ENCODE measurements at places on chromosomes 3 and 15.

DNA sequence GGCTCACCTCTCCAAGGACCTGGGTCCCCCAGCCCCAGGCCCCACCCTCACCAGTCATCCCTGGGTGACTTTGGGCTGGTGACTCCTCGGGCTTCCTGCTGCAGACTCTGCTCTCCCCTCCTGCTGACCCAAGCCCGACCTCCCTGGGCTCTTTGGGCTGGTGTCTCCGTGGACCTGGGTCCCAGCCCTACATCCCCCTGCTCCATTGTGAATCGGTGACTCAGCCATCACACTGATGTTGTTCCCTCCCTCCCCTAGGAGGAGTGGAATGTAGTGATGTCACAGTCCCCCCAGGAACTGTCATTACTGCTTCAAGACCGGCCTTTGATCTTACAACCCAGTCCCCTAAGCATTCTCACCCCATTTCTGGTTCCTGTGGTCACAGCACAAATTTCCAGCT, 83.7 kb downstream of the ADAMTS7 start:
- no peak for DNase-seq

DNA sequence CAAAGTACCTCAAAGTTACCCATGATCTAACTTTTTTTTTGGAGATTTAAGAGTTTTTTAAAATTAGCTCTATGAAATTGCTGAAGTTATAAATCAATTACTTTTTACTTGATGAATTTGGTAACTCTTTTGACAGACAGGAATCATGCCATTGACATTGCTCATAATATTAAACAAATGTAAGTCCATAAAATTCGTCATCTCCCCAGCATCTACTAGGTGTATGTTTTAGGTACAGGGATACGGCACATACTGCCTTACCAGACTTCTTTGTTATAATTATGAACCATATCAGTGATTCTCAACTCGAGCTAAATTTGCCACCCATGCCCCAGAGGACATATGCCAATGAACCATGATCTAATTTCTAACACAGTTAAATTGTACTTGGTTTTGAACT, 247.5 kb upstream of the TGFBR2 start:
- DNase-seq: no peak

GRCh38 chr15:62561059-62561519, 396.0 kb upstream of the C2CD4B start:
- no peak for DNase-seq

DNA sequence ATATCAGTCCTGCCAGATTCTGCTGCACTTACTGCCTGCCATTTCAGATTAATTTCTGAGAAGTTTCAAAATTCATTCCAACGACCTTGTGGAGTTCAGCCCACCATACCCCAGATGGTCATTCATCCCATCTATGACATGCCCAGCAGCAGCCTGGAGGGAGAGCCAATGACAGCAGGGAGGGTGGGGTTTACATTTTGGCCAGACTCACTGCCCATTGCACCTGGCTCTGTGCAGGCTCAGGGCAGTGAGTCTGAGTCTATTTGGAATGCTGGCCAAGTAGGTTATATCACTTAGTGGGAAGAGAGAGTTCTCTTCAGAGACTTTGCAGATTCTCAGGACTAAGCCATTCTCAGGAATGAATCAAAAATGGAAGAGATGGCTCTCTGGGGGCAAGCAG, 21.5 kb downstream of the SRPRB start:
- DNase-seq: no peak

DNA sequence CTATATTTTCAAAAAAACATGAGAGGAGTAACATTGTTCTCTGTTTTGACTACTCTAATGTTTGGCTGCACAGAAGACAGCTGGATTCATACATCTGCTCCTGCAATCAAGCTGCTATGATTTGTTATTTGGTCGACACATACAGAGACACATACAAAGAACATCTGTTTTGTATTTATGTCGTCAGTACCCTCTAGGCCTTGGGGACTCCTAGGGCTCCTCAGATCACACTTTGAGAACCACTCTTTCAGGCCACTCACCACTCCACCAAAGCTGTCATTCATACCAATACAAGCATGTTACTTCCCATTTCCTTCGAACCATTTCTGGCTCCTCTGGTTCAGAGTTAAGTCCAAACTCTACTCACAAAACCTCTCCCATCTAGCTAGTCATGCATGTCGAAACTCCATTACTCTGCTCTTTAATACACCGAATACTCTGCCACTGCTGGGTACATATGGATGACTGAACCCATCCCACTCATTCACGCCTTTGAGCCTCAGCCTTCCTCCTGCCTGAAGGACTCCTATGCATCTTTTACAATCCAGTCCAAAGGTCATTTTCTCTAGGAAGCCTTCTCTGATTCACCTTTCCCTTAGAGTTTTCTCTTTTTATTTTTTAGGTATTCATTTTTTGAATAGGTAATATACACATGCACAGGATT, 102.9 kb upstream of the ARHGEF3 start:
- no peak for DNase-seq

- no peak for DNase-seq
Measured at GRCh38 chr3:49024449-49024848, 2.5 kb downstream of the NDUFAF3 start.

- no peak for DNase-seq
Measured at GRCh38 chr3:25355998-25356397, 72.1 kb upstream of the RARB start.

DNA sequence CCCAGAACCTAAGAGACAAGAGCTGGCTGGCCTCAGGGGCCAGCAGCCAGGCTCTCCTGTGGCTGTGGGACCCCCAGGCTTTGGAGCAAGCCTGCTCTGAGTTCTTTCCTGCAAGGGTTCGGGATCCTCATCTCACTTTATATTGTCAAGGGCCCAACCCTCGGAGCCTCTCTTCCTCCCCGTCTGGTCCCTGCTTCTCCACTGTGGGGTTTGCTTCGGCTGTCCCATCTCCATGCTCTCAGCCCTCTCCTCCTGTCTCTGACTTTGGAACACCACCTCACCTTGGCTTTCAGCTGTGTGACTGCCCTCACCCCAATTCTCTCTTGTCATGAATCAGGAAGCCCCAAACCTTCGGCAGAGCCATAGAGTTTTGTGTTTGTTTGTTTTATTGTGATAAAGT, 30.0 kb downstream of the MRAS start:
- DNase-seq: no peak

DNA sequence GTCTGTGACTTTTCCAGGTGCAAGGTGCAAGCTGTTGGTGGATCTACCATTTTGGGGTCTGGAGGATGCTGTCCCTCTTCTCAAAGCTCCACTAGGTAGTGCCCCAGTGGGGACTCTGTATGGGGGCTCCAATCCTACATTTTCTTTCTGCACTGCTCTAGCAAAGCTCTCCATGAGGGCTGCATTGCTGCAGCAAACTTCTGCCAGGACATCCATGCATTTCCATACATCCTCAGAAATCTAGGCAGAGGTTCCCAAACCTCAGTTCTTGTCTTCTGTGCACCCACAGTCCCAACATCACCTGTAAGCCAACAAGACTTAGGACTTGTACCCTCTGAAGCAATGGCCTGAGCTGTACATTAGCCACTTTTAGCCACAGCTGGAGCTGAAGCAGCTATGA, 694.5 kb upstream of the BCHE start:
- no peak for DNase-seq

DNA sequence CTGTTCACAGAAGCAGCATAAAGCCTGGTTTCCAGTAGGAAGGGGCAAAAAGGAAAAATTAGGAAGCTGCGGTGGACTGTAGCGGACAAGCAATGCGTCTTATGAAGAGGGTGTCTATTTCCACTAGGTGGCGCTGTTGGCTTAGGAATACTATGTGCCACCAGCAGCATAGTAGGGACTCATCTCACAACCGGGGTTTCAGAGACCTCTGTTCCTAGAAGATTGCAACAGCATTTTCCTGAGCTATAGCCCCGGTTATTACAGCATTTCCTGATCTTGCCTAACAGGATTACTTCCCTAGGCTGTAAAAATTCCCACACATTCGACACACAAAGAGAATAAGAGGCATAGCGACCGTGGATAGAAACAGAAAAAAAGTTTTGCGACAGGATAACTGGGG, 683.0 kb downstream of the TBL1XR1 start:
- no peak for DNase-seq

DNA sequence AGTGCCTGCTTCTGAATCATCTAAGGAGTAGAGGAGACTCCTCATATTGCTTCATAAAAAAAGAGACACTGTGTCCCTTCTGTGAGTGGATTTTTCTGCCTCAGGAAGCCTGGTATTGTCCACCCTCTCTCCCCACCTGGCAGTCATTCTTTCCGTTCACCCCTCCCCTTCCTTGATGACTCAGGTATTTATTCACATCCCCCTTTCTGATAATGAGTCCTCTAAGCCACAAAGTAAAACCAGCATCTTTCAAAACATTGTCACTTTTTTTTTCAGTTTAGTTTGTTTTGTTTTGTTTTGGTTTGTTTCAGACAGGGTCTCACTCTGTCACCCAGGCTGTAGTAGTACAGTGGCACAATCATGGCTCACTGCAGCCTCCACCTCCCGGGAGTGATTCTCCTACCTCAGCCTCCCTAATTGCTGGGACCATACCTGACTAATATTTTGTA, 65.2 kb upstream of the UBE2E1 start:
- DNase-seq: no peak

GRCh38 chr15:82890338-82890994, 62.1 kb downstream of the HOMER2 start:
- DNase-seq: no peak

DNA sequence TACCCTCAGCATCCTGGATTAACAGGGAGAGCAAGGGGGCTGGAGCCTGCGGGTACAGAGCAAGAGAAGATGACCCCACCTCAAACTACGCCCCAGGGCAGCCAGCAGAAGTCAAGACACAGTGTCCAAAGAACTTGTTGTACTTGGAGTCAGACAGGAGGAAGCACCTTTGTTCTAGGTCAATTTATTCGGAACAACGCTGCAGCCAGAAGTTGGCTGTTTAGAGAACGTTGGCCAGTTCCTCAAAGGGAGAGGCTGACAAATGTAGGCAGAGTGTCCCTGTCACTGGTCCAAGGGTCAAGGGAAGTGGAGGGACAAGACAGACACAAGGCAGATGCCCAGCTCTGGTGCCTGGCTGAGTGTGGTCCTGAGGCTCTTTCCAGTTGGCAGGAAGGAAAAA, 32.1 kb upstream of the PIAS1 start:
- DNase-seq: no peak

DNA sequence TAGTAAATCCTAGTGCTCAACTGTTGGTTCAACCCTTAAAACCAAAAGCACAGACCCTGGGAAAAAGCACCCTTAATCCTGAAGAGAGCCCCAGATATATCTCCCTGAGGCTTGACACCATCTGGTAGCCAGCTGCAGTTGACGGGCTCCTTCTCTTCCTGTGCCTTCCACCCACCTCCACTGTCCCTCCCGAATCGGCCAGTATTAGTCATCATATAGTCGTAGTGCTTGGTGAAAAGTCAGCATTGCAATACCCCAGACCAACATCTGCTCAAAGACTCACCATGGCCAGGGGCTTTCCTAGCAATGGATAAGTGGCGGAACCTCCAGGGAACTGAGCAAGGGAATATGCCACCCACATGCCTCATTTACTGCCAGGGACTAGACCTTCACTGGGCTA, 125.6 kb upstream of the CRBN start:
- no peak for DNase-seq

- peak; percentile 37 for DNase-seq
Measured at GRCh38 chr3:42519568-42519962, 17.1 kb downstream of the VIPR1 start.

- no peak for DNase-seq
Measured at GRCh38 chr3:33537133-33537532, 96.9 kb upstream of the UBP1 start.

- DNase-seq: no peak
Measured at GRCh38 chr15:50192926-50193620, 11.1 kb downstream of the SLC27A2 start.

- no peak for DNase-seq
Measured at GRCh38 chr3:197181741-197182140, 116.7 kb downstream of the DLG1 start.

GRCh38 chr3:109089265-109089664, 28.7 kb downstream of the MORC1 start:
- DNase-seq: no peak

- no peak for DNase-seq
Measured at GRCh38 chr3:64541803-64542202, 146.0 kb downstream of the ADAMTS9 start.

- DNase-seq: no peak
Measured at GRCh38 chr3:17686613-17687012, 55.8 kb downstream of the TBC1D5 start.

GRCh38 chr15:68508485-68509189, 70.2 kb upstream of the CORO2B start:
- no peak for DNase-seq

- DNase-seq: no peak
Measured at GRCh38 chr3:72142028-72142427, 357.1 kb upstream of the PROK2 start.

DNA sequence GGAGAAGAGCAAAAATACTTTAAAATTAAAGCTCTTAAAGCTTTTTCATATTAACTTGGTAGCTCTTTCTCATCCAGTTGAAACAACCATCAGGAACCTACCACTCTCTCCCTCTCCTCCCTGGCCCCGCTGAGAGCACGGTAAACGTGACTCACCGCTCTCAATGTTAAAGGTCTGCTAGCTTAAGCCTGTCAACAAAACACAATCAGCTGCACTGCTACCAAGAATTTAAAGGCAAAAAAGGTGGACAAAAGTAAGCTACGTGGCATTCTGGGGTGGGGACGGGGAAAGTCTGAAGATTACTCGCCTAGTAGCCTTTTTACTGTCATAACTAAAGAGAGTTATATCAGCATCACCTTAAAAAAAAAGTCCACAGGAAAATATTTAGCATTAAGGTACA, 8.4 kb upstream of the GP5 start:
- DNase-seq: no peak

DNA sequence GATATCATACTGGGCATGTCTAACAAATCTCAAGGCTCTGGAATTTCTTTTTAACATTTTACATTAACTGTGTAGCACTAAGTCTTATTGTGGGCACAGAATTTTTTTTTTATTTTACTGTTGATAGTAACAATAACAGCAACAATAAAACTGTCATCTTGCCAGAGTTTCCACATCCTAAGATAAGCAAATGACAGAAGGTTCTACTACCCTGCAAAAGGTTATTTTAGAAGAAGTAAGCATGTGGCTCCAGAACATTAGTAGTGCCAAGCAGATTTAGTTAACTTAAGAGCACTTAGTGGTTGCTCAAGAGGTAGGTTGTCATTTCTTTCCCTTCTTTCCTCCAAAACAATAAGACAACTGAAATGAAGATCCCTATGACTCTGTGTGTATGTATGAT, 743.0 kb upstream of the CBLB start:
- no peak for DNase-seq

- peak; percentile 47 for DNase-seq
Measured at GRCh38 chr15:52658955-52659354, 20.2 kb downstream of the ATOSA start.

- no peak for DNase-seq
Measured at GRCh38 chr3:150429767-150430671, 21.9 kb downstream of the TSC22D2 start.

GRCh38 chr15:70032509-70032908, 65.2 kb downstream of the TLE3 start:
- no peak for DNase-seq

GRCh38 chr3:75981401-75981800, 196.1 kb upstream of the ZNF717 start:
- DNase-seq: no peak
